ENCODE measurements at places on chromosomes 4 and X.
A peak's percentile ranks its signal among the peaks of the same experiment; 100 is the strongest.

GRCh38 chr4:20666012-20666860 is 34.0 kb upstream of the PACRGL start:
- no peak for DNase-seq

DNA sequence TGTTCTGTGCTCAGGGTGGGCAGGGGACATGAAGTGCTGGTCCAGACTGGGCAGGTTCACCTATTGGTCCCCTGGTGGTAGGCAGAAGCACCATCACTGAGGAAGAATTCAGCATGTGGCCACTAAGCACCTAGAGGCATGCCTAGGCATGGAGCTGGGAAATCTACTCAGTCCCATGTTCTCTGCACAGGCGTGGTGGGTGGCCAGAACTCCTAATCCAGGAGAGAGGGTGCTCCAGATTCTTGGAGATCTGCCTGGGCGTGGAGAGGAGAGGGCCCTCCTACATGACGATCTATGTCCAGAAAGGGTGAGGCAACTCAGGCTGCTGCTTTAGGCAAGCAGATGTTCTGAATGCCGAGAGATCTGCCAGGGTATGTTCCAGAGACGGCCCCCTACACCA is 44.6 kb upstream of the MAGEC2 start:
- no peak for DNase-seq

GRCh38 chr4:177771645-177772044 is 329.4 kb upstream of the AGA start:
- no peak for DNase-seq

GRCh38 chr4:85092536-85092935 is 126.0 kb upstream of the WDFY3 start:
- no peak for DNase-seq

GRCh38 chr4:139300431-139301112 is 733 bp upstream of the NAA15 start:
- DNase-seq: peak; percentile 15

DNA sequence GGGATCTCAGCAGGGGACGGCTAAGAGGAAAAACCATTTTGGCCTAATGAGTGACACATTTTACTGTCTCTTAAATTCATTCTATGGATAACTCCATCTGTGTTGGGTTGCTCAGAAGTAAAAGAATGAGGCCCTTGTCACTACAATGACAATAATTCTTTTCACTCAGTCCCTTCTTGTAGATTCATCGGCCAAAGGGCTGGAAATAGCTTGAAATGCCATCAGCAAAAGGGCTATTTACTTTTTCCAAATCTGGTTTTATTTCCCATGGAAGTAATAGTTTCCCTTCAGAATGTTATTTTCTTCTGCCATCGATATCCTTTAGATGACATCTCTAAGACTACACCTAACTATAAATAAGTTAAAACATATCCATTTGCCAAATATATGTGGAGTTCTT is 7.4 kb downstream of the MEPE start:
- DNase-seq: no peak

DNA sequence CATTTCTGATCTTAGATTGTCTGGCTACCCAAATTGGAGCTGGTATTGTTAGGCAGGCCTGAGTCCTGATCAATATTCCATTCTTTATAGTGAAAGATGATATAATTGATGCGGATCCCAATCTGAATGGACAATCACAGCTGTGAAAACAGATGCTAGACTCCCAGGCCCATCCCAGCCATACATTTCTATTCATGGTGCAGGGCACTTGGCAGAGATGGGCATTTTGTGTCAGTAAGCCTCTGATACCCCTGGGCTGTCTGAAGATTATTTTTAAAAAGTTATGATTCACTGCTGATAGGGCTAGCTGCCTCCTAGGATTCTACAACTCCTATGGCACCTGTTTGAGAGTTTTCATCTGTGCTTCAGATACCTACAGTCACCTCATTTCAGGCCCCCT is 61.2 kb upstream of the TSPAN7 start:
- DNase-seq: no peak

GRCh38 chr4:71694961-71695360 is 88.9 kb downstream of the GC start:
- DNase-seq: no peak

DNA sequence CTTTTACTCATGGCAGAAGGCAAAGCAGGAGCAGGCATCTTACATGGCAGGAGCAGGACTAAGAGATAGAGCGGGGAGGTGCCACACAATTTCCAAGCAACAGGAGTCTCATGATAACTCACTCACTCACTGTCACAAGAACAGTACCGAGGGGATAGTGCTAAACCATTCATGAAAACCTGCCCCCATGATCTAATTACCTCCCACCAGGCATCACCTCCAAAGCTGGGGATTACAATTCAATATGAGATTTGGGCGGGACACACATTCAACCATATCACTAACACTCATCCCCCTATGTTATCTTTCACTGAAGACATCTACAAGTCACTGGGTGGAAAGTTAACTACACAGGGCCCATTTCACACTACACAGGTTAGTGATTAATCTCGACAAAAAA is 25.4 kb upstream of the GLRB start:
- no peak for DNase-seq

- no peak for DNase-seq
Observed at GRCh38 chr4:177879851-177880250, 437.6 kb upstream of the AGA start.

- DNase-seq: no peak
Observed at GRCh38 chrX:17779434-17779833, 42.1 kb downstream of the SCML1 start.

DNA sequence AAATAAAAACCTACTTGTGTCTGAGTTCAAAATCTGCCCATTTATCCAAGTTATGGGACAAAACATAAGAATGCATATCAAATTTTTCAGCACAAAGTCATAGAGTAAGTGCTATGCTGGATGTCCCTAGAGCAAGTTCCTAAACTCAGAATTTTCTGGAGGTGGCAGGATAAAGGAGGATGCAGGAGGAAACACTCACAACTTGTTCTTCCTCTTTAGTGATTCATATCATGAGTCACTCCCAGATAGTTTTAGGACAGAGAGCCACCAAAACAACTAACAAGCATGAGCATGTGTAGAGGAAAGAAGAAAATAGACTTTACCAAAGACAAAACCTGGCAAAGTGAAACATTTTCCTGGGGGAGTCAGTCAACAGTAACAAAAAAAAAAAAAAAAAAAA is 302.7 kb downstream of the KCTD8 start:
- DNase-seq: no peak

DNA sequence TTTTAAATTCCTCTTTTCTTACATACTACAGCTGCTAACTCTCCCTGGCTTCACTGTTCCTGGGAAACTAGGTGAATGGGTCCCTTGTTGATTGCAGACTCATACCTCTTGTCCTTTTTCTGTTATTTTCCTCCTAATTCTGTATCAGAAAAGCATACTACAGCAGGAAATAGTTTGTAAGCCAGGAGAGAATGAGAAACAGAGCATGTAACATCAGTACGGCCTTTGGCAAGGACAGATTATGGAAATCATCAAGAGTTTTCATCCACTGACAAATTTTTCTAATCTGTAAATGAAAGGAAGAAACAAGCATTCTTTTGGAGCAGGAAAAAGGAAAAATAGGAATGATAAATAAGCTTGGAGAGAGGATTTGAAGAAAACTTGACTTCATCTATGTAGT is 239.2 kb downstream of the ANTXR2 start:
- no peak for DNase-seq

- DNase-seq: no peak
Observed at GRCh38 chr4:149164282-149164681, 651.4 kb downstream of the IQCM start.

DNA sequence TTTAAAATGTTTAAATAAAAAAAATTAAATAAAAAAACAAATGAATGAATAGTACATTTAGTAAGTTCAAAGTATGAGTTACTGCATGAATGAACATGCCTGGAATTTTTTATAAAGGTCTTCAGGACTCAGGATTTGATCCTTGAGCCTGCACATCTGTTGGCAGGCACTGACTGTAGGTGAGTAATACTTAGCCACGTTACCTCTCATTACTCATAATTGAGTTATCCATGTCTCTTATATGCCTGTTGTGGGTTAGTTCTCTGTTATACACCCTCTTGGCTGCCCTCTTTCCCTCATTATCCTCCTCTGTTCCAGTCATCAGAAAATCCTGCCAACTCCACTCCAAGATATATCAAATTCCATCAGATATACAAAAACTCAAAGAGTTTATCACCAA is 276.0 kb downstream of the FBXW7 start:
- DNase-seq: no peak

- DNase-seq: no peak
Observed at GRCh38 chr4:140448830-140449229, 21.4 kb upstream of the CLGN start.

- DNase-seq: peak; percentile 18
Observed at GRCh38 chr4:79917246-79917645, 155.8 kb downstream of the ANTXR2 start.

DNA sequence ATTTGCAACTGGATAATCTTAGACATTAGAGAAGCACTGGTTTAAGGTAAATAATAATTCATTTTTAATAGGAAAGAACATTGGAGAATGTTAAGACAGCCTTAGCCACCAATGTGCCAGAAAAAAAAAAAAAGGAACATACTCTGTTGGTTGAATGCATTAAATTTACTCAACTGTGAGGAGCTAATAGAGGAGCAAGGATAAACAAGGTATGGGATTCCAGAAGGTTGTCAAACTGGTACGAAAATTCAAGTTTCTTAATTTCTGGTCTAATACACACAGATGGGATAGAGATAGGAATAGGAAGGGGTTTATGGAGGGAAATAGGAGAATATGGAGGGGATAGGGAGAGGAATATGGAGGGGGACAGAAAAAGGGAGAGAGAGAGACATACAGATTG is 1096.6 kb downstream of the ARAP2 start:
- no peak for DNase-seq

DNA sequence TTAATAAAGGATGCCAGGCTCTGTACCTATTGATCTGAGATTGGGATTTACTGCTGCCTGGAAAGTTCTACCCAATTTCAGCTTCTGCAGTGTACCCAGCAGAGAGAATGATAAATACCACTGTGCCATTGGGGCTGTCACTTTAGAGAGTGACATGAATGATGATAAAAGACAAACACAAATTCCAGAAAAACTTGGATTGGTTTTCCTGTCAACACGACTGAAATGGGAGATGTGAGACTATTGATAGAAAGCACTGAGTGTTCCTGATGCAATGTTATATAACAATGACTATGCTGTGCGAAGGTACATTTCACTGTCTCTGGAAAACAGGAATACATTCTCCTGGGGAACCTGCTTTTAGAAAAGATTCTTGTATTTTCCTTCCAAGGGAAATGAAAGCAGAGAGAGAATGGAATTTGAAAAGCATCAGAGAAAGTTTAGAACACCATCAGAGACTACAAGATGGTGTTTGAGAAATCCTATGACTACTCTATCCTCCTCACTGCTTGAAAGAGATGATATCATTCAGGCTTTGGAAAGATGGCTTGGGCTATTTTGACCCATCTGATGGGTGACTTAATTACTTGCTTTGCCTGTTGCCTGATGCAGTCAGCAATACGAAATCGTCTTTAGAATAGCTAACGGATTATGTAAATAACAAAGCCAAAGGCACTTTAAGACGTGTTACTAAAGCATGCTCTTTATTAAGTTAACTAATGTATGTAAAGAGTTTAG is 49.7 kb downstream of the MID1IP1 start:
- DNase-seq: no peak

- DNase-seq: no peak
Observed at GRCh38 chr4:154033921-154034320, 245.0 kb upstream of the SFRP2 start.

DNA sequence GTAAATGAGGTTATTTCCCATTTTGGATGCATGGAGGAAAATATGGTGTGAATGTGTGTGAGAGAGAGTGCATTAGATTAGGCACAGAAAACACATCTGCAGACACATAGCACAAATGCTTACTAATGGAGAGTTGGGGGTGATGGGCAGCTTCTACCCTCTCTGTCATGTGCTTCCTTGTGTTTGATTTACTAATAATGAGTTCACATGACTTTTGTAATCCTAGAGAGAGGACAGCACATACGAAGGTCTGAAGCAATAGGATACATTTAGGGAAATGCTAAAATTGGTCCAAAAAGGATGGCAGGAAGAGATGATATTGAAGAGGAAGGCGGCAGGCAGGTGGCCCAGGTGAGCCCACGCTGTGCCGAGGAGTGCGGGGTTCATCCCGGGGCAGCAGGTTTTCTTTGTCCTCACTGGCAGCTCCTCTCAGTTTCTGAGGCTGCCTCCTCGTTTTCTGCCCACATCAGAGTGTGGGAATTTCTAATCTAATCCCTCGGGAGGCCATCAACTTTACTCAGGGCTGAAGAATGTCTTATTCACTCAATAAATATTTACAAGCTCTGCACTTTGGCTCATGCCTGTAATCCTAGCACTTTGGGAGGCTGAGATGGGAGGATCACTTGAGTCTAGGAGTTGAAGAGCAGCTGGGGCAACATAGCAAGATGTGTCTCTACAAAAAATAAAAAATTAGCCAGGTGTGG is 15.9 kb upstream of the MAP9 start:
- no peak for DNase-seq

GRCh38 chr4:98046665-98047064 is 96.6 kb downstream of the STPG2 start:
- no peak for DNase-seq

DNA sequence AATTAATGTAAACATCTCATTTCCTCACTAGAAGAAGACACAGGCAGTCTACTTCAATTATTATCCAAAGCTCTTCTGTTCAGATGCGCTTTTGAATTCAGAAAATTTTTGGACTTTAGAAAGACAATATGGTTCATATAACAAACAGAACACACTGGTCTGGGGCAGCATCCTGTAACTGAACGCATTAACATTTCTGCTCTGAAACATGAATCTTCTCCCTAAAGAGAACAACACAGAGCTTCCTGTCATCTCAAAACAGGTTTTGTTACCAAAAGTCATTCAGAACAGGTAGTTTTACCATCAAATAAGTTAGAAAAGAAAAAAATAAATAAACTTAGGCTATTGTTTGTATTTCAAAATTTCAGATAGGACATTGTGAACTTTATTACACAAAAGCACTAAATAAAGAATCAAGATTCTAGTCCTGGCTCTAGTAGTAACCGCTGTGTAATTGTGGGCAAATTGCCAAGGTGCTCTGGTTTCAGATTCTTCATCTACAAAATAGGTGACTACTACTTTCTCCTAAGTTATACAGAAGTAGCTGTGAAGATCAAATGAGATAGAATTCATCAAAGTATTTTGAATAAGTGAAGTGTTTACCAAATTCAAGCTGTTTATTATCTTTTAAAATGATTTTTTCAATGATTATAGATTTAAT is 252.3 kb upstream of the RASGEF1B start:
- DNase-seq: no peak

DNA sequence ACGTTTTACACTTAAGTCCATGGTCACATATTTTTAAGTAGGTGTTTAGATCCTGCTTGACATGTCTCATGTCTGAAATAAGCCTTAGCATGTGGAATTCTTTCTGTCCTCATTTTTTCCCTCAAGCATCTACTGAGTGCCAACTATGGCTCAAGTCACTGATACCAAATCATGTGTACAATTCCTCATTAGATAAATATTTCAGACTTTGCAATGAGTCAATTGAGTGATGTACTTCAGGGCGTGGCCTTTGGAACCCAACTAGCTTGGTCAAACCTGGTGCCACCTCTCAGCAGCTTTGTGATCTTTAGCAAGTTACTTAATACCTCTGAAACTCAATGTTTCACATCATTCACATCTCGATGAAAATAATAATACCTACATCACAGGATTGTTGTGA is 12.6 kb upstream of the JADE1 start:
- no peak for DNase-seq

All from stimulated activated CD4-positive, alpha-beta T cell treated with anti-CD3 and anti-CD28 coated beads, Interleukin-2, amount 100 ng/mL, for 48 hours (primary cell).